ENCODE measurements at places on chromosomes 2 and 18.

DNA sequence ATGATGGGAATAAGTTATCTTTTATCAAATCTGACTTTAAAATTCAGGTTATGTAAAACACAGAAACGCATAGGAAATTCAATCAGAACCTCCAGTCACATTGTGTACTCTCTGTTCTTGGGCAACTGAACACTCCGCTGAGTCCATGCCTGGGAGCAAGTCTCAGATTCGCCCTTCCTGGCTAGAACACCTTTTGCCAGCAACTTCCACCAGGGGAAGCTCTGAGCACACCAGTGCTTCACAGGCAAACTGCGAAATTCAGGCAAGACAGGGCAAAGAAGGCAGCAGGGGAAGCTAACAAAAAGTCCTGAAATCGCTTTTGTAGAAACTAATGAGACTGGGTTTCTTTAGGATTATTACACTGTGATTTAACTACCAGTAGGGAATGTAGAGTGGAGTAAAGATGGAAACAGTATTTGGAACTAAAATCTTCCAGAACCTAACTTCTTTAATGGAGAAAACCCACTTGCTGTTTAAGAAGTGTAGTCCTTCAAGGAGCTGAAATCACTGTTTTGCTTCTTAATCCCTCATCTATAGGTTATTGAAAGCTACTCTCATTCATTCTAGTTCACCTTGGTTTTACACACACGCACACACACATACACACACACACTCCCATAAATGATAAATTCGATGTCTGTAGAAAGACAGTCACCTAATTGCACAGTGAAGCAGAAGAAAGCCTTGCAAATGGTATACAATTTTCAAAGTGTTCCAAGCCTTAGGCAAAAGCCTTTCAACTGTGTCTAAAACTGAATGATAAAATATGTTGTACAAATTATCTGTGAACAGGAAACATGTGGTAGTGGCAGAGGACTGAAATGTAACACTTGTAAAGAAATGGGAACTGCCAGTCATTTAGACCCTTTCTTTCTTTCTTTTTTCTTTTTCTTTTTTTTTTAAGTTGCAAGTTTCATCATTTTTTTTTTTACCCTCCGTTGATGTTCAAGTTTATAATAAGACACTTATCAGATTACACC lies 214.5 kb downstream of the TMEM182 start:
- DNase-seq: no peak

DNA sequence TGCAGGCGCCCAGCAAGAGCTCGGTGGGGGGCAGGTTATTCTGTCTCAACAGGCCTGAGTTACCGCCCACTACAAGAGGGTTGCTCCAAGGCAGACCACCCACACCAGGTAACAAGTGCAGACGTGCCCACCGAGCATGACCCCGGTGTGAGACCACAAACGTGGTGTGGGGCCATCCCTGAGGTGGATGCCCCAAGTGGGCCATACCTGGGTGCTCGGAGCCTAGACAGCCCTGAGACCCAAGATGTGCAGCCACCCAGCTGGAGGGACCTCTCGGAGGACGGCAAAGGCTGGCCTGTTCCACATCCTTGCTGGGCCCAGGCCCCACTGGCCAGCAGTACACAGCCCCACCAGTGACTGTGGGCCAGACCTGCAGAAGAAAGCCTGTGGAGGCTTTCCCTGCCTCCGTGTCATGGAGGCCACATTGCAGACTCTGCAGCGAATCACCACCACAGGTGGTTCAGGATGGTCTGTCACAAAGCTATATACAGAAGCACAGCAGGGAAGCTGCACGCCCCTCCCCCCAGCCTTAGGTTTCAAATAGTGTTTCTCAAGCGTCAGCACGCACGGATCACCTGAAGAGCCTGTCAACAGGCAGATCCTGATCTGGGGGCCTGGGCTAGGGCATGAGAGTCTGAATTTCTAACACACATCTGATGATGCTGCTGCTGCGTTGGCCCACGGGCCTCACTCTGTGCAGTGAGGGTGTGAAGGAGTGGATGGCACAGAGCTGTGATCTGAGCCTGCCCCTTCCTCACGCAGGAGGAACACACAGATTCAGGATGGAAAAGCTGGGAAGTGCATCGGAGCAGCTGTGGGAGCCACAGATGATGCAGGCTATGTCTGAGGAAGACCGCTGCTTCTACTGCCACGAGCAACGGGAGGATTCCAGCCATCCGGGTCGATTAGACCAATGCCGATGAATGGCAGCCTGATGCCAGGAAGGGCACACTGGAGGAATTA lies 96.8 kb downstream of the UXS1 start:
- DNase-seq: no peak

DNA sequence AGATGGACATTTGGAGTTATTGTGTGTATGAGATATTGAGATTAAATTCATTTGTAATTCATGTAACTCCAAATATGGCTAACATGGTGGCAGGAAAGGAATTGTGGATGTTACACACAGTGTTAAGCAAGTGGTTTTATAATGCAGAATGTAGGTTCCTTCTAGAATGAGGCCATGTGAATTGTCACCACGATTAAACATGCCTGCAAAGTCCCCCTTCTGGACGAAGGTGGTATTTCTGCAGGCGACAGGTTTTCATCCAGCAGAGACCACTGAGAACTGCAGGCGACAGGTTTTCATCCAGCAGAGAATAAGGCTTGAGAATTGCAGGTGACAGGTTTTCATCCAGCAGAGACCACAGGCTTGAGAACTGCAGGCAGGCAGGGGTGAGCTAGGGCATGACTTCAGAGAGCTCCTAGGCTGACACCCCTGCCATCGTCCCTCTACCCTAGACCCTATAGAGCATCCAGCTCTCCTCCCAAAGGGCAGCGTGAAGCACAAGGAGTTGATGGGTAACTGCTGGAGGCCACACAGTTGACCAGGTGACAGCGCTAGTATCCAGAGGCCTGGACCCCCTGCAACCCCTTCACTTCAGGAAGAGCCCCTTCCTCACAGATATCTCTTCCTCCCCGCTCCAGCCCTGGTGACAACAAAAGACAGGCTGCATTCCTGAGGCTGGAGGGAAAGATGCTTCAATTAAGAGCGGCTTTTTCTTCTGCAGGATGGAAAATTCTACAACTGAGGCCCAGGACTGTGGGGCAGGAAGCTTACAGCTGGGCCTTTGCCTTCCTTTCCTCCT lies 175.8 kb downstream of the LOXHD1 start:
- DNase-seq: peak; percentile 40

DNA sequence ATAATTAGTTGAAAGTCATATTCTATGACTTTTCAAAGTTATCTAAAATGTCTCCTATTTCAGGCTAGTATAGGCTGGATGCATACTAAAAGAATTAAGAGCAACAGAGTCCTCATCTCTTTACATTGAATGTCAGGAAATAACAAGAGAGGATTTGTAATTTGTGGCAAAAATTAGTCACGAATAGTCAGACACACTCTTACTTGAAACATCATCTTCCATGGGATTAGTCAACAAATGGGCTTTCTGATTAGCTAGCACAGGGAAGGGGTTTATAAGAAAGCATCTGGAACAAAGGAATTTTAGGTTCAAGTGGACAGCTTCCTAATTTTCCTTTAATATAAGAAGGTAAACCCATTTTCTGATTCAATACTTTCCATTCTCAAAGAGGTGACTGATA lies 330.3 kb upstream of the MEX3C start:
- DNase-seq: no peak

- DNase-seq: no peak
Observed at GRCh38 chr18:41170346-41170745, 784.7 kb upstream of the PIK3C3 start.

DNA sequence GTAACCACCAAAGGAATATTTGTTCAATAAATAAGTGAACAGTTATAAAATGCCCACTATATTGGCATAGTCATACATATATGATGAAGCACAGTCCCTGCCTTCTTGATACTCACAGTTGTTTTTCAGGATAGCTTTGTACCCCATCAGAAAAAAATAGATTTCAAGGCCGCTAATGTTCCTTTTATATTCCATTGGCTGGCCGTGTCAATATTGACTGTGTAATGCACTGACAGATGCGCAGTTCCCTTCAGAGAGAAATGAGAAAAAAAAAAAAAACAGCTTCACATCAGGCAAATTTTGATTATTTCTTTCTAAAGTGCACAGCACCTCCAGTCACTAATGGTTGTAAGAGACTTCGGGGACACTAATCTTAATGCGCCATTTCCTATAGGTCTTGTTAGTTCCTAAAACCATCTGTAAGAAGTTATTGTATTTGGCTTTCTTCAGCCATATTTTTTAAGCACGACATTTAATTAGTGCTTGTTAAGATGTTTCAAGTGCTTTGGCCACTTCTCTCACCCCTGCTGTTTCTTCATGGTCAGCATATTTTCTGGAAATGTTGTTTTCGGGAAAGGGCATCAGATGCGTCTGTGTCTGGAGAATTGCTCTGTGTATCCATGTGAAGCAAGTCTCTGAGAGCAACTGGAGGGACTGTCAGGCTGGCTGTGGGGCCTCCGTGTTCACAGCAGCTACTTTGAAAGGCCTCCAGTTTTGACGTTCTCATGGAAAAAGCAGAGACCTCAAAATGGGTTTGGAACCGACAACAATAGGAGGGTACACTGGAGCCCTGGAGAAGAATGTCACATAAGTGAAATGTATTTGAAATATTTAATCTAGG lies 378.3 kb downstream of the MTX2 start:
- DNase-seq: no peak

GRCh38 chr2:235168174-235168979 lies 216.6 kb downstream of the SH3BP4 start:
- DNase-seq: no peak

GRCh38 chr2:234633581-234634230 lies 136.8 kb upstream of the ARL4C start:
- DNase-seq: no peak

- DNase-seq: no peak
Observed at GRCh38 chr2:14843507-14844204, 211.1 kb downstream of the LRATD1 start.

- DNase-seq: no peak
Observed at GRCh38 chr2:53006980-53007379, 760.6 kb upstream of the CHAC2 start.

DNA sequence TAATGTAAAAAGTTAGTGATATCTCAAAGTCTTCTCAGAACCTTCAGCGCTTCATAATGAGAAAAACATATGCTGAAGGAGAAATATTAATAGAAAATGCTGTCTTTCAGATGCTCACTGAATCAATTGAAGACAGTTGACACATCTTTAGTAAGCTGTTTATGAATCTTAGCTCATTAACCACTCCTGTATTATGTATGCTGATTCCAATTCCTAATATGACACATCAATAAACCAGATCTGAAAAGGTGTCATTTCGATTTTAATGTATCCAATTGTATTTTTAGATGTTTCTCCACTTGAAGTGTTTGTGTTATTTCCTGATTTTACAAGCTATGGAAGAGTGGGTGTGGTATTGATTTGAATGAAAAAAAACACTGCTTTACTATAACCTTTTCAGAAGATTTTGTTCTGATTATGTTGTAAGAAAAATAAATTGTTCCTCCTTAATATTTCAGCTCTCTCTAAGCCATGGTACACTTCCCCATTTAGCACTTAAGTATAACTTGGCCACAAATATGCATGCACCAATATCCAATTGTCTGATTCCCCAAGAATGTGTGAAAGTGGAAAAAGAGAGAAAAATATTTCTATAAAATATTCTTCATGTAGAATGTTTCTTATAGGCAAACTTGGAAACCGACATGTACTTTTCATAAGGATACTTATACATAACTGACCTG lies 569.8 kb downstream of the ARHGAP15 start:
- DNase-seq: no peak

GRCh38 chr2:69683170-69683971 lies 39.8 kb upstream of the AAK1 start:
- DNase-seq: no peak

DNA sequence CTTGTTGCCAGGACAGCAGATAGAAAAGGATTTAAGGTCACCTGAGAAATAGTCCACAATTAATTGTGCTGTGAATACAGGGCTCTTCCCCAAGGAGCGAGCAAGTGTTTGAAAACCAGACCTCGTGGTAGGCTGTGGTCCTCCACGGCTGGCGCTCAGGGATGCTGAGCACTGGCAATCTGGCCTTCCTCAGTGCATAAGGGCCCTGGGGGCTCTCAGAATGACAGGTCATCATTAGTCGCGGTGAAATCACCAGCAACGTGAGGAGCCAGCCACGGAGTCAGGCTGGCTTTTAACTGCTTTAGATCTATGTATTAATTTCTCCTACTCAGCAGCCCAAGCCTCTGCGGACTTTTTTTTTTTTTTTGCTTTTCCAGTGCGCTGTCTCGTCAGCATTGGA lies 148.5 kb downstream of the FHOD3 start:
- DNase-seq: no peak

DNA sequence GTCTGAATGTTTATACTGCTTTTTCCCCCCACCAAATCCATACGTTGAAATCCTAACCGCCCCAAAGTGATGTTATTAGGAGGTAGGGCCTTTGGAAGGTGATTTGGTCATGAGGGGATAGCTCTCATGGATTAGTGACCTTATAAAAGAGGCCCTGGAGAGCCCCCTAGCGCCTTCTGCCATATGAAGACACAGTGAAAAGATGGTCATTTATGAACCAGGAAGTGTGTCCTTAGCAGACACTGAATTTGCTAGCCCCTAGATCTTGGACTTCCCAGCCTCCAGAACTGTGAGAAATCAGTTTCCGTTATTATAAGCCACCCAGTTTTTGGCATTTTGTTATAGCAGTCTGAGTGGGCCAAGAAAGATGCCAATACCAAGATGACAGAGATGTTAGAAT lies 7.2 kb upstream of the TSN start:
- no peak for DNase-seq

- DNase-seq: no peak
Observed at GRCh38 chr2:14907014-14907612, 274.6 kb downstream of the LRATD1 start.

GRCh38 chr2:207884127-207884526 lies 114.4 kb upstream of the FZD5 start:
- no peak for DNase-seq

DNA sequence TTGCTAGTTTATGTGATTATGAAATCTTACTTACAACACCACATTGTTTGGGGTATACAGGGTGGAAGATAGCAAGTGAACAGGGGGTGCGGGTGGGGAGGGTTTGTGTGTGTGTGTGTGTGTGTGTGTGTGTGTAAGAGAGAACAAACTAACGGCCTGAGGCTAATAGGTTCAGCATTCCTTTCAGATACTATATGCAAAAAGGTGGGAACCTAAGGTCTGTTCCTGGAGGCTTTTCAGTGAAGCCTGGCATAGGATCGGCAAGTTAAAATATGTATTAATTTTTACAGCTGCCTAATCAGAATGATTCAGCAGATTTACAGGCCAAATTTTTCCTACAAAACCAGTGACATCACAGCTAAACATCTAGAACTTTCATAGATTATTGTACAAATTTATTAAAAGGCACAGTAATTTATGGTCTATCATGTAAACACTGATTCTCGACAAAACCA lies 7.6 kb upstream of the SPDYA start:
- DNase-seq: no peak

DNA sequence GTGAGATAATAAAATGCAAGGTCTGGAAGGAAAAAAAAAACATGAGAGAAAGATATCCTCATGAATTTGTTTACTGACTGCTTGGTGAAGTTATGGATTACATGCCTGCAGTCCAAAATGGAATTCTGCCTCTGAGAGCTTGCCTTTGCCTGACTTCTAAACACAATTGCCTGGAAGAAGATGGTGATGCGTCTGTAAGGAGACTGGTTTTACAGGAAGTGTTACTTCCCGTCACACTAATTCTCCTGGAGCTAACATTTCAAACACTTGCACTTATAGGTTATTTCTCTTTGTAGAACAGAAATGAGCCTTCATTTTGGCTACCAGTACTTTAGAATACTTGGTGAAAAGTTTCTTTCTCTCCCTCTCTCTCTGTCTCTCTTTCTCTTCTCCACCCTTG lies 884.3 kb downstream of the TSN start:
- no peak for DNase-seq

- no peak for DNase-seq
Observed at GRCh38 chr2:88808083-88808482, 116.6 kb downstream of the RPIA start.

- DNase-seq: no peak
Observed at GRCh38 chr2:19837235-19837766, 64.5 kb downstream of the TTC32 start.

Measured in CD4-positive, alpha-beta T cell treated with Interleukin-6 at 100 ng/mL for 8 hours (primary cell).